Glutamatergic neuron (in vitro differentiated cells): ENCODE measurements at places on chromosomes 12 and 14.

- DNase-seq = no peak
Measured at GRCh38 chr14:65070471-65070976, 31.8 kb downstream of the MAX start.

- no peak for DNase-seq
Measured at GRCh38 chr12:56801661-56802622, 38.8 kb downstream of the HSD17B6 start.

- no peak for DNase-seq
Measured at GRCh38 chr12:109706747-109707469, 6.7 kb upstream of the FAM222A start.

- no peak for DNase-seq
Measured at GRCh38 chr14:58662018-58662417, 24.3 kb downstream of the DACT1 start.

GRCh38 chr12:7868391-7868790 is 4.3 kb downstream of the SLC2A14 start:
- DNase-seq = no peak

DNA sequence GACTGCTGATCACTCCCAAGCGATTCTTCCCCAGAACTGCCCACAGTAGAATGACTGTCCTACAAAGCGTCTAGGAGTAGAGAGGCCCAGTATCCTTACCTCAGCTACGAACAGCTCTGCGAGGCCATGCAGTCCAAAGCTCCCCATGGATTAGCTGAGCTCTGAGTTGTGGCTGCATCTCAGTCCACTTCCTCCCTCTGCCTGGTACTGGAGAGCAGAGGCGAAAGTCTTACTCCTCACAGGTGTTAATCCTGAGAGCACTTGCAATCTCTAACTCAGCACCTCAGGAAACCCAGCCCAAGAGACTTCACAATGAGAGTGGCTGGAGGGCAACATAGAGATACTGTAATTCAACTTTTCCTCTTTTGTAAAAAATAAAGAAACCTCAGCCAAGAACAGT is 493.1 kb downstream of the BCAT1 start:
- DNase-seq = no peak

DNA sequence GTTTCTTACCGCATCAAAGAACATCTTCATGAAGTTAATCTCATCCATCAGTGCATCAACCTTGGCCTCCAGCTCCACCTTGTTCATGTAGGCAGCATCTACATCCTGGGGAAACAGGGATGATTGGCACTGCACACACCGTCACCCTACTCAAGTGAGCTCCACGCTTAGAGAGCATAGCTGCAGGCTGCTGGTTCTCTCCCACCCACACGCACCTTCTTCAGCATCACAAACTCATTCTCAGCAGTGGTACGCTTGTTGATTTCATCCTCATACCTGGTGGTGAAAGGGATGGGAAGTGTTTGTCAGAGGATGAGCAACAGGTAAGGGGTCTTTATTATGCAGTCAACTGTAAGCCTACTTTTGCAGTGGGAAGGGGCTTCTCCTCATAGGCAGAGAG is 2.3 kb downstream of the KRT5 start:
- DNase-seq = no peak

- DNase-seq = no peak
Measured at GRCh38 chr14:102781063-102781462, 3.8 kb downstream of the TRAF3 start.

GRCh38 chr14:59032826-59033225 is 155.6 kb upstream of the DAAM1 start:
- no peak for DNase-seq

GRCh38 chr12:19449814-19450213 is 10.5 kb downstream of the AEBP2 start:
- DNase-seq = no peak

GRCh38 chr12:55711786-55712553 is 3.9 kb upstream of the BLOC1S1 start:
- DNase-seq = no peak

DNA sequence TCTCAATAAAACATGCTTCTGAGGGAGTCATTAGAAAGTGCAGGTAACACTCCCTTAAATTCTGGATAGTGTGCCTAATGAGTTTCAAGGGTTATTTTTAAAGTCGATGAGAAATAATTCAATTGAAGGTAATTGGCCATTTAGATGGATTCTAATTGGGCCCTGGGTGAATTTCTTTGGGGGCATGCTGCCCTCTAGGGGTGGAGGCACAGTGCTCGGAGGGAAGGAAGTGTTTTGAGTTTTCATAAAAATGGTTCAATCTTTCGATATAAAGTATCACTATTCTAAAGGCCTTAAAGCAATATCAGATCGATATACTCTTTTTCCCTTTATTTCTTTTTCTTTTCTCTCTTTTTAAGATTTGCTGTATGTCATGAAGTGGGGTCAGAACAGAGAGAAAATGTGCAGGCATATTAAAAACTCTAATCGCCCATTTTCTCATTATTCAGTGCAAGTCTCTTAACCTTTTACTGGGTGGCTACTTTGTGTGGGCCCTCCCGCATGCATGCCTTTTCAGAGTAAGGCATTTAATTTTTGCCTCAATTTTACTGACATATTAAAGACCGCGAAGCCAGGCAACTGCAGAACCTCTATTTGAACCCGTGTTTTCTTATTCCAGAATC is 25.5 kb downstream of the NKX2-8 start:
- peak; percentile 57 for DNase-seq

DNA sequence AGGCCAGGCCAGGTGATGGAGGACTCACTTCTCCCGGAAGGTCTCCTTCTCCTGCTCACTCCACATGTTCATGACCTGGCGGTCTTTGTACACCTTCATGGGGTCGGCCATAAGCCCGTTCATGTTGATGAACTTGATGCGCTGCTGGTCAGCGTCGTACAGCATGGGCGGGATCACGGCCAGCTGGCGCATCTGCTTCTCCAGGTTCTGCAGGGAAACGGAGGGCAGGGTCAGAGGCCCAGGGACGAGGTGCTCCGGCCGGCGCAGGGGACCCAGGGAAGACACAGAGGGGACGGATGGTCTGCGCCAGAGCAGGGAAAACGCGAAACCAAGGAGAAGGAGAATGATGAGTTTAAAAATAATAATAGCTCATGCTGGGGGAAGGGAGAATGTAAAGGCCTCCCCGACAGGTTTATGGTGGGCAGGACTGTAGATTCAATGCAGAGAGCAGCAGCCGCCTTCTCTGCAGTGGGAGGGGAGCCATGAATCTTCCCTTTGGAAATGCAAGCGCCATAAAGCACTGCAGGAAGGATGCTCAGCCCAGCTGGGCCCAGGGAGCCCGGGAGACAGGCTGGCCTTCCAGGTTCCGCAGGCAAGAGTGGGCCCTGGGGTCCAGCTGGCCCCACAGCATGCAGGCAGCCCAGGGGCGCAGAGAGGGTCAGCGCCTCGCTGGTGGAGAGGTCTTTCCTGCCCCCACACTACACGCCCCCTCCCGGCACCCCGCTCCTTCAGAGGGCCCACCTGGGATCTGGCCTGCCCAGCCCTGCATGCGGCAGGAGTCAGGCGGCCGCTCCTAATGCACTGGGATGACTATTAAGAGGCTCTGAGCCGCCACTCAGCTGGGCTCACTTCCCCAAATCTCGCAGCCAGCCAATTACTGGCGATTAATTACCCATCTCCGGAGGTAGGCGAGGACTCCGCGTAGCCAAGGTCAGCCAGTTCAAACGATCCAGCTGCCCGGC is 132.0 kb downstream of the RFLNA start:
- peak; percentile 70 for DNase-seq

- no peak for DNase-seq
Measured at GRCh38 chr14:94480809-94481208, 4.8 kb upstream of the SERPINA9 start.

DNA sequence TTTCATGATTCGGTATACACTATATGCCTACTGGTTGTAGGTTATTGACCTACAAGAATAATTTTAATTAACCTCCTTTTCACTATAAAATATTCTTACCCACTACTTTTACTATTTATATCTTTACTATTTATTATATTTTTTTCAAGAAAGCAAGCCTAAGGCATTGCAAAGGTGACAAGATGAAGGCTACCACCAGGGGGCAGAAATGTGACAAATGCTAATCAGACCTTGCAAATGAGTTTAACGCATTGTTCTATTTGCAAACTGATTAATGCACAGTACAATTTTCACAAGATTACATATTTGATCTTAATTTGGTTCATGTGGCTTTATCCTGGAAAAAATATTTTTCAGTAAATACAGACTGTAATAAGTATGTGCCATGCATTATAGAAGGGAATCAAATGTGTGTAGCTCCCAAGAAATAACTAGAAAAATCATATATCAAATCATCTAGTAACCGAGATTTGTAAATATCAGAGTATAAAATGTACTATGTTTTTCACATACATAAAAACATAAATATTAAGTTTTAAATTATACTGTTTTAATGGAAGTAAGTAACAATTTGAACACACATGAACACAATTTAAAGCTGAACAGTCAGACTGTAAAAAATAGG is 107.0 kb downstream of the ADAMTS20 start:
- peak; percentile 68 for DNase-seq
